ENCODE measurements at places on chromosomes 11 and 22.

DNA sequence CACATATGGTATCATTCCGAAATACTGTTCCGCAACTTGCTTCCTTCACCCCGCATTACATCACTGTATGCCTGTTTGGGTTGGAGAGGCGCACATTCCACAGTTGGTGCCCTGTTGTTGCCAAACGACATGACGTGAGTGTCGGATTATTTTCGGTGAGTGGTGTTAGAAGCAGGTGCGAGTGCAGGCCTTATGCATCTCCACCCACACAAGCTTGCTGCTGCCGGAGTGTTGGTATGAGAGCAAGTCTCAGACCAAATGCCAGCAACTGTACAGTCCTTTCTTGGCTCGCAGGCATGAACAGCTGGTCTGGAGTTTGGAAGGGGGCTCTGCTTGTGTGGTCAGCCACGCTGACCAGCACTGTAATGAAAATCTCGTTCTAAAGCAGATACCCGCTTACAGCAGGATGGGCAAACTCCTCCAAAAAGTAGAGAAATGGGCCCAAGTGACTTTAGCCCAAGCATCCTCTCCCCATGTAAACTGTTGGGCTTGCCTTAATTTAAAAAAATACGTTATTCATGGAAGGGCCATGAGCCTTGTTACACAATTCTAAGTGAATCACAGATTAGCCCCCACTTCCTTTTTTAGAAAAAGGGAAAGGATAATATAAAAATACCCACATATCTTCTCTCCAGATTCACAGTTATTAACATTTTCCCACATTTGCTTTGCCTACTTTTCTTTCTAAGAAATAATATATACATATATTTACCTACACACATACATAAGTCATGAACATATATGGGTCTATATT, 48.7 kb upstream of the OR9Q1 start:
- peak; percentile 80 for DNase-seq

GRCh38 chr11:128783513-128783912, 83.6 kb downstream of the KCNJ1 start:
- no peak for DNase-seq

DNA sequence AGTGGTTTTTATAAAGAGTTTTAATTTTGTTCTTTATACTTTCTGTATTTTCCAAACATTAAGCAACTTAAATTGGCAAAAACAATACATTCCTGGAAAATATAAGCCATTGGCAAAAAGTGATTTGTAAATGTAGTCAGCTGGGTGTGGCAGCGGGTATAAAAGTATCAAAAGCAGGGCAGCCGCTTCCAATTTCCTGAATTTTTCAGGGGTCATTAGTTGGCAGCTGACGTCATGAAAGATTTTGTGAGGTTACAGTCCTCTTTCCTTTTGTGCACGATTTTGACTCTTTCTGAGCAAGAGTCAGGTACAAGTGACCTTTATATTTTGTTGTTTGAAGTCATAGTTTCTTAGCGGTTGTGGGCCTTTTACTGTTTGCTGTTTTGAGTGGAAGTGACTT, at the start of gene OOSP3:
Gene OOSP3, plus strand, starts transcription at position 208 of the 400 bp plus-strand sequence. Its CDS starts 27 bp downstream, at position 235.
- no peak for DNase-seq

- DNase-seq: peak; percentile 46
Measured at GRCh38 chr22:44538051-44538450, 40.0 kb upstream of the RTL6 start.

DNA sequence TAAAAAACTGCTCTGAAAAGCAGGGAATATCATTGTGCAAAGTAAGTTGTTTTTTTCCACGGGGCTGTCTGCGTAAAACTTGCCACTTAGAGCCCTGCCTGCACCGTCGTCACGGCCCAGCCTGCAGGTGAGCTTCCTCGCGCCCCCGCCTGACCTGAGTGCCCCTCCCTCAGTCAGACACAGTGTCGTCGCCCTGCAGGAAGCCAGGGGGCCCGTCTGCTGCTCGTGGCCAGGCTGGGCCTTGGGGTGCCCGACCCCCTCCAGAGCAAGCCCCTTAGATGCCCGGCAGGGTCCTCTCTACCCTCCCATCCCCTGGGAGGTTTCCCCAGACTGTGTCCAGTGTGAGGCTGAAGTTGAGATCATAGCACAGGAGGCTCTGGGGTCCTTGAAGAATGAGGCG, 31.6 kb downstream of the SBF1 start:
- DNase-seq: no peak

DNA sequence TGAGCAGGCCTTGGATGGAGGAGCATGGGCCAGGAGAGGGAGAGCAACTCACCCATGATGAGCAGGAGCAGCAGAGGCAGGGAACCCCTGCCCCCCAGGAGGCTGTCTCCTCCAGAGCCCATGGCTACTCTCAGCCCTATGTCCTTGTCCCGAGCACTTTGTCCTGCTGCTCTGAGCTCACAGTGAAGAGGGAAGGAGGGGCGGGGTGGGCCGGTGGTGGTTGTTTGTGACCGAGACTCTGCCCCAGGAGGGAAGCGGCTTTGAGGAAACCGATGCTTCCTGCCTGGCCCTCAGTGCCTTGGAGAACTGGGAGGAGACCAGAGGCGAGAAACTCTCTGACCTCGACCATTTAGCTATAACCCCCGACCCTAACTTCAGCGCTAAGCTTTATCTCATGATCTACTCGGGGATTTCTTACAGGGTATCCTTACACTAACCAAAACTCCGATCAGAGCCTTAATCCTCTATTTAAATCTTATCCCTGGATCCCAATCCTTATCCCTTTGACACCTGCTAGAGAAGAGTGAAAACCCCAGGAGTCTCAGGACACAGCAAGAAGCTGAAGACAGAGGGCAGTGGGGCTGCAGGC, at the start of gene ROBO4:
Gene ROBO4, minus strand, starts transcription at position 192 of the 589 bp plus-strand sequence. Its CDS starts 70 bp downstream, at position 122.
- no peak for DNase-seq

- no peak for DNase-seq
Measured at GRCh38 chr11:128938156-128938885, 4.3 kb downstream of the TP53AIP1 start.

GRCh38 chr11:126079621-126080124, 17.0 kb upstream of the CDON start:
- DNase-seq: peak; percentile 19

GRCh38 chr11:108973402-108974162, 308.7 kb downstream of the DDX10 start:
- DNase-seq: peak; percentile 75

GRCh38 chr22:17217179-17217578, 2.1 kb downstream of the ADA2 start:
- DNase-seq: no peak

GRCh38 chr11:13080861-13081260, 71.7 kb downstream of the RASSF10 start:
- no peak for DNase-seq

GRCh38 chr11:119974467-119974866, 163.4 kb downstream of the TRIM29 start:
- no peak for DNase-seq

GRCh38 chr11:537622-538430, 499 bp downstream of the LRRC56 start:
- no peak for DNase-seq

GRCh38 chr11:115718945-115719344, 214.7 kb upstream of the CADM1 start:
- DNase-seq: no peak

GRCh38 chr11:113372309-113372708, 15.3 kb upstream of the ANKK1 start:
- no peak for DNase-seq

DNA sequence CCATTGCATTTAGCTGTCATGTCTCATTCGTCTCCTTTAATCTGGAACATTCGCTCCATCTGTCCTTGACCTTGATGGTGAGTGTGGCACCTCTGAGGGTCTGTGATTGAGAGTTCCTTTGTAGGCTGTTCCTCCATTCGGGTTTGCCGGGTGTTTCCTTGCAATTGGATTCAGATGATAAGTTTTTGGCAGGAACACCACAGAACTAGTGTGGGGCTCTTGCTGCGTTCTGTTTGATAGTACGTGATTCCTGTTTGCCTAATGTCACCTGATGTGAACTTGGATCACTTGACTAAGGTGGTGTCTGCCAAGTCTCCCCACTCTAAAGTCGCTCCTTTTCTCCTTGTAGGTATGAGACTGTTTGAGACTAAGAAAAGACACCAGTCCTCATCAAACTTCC, 109.7 kb upstream of the TMEM45B start:
- no peak for DNase-seq

- DNase-seq: no peak
Measured at GRCh38 chr11:28615542-28615941, 507.4 kb downstream of the METTL15 start.

DNA sequence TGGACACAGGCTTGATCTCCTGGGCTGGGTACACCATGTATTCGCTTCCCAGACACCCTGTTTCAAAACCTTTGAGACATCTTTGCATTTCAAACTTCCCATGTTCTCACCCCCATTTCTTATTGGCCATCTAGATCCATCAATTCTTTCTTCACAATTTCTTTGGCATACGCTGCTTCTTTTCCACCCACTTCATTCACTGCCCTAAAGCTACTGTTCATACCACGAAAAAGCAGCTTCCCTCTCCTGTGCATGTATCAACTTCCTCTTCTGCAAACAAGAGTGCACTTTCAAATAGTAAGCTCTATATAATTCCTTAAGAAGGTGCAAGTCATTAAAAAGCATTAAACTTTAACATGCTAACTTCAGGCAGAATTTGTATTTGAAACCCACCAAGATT, 21.4 kb downstream of the UVRAG start:
- no peak for DNase-seq

- DNase-seq: no peak
Measured at GRCh38 chr22:31846161-31847115, 92.6 kb downstream of the DEPDC5 start.

- DNase-seq: no peak
Measured at GRCh38 chr22:36311386-36312085, 58.6 kb downstream of the APOL1 start.

DNA sequence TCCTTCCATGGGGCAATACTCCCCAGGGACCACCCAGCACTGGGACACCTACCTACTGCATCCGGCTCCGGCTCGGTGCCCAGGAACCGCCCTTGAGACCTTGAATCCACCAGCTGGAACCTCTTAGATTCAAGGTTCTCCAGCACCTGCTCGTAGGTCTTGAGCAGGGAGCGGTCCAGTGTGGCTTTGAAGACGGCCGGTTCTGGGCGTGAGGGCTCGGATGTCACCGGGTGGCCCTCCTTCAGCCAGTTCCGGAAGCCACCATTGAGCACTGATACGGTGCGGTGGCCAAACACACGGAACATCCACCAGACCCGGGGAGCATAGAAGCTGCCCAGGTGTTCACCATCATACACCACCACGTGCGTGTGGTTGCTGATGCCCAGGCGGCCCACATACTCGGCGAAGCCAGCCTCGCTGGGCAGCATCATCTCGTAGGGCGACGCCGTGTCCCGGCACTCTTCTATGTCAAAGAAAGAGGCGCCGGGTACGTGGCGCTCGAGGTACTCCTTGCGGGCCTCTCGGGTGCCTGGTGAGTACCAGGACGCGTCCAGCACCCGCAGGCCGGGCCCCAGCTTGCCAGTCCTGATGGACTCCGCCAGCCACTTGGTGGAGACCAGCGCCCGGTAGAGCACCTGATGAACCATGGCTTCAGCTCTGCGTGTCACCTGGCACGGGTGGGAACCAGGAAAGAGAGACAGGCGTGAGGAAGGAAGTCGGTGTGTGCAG, 997 bp downstream of the TST start:
- DNase-seq: no peak

GRCh38 chr11:2844996-2845395, 40.6 kb downstream of the CDKN1C start:
- DNase-seq: no peak

DNA sequence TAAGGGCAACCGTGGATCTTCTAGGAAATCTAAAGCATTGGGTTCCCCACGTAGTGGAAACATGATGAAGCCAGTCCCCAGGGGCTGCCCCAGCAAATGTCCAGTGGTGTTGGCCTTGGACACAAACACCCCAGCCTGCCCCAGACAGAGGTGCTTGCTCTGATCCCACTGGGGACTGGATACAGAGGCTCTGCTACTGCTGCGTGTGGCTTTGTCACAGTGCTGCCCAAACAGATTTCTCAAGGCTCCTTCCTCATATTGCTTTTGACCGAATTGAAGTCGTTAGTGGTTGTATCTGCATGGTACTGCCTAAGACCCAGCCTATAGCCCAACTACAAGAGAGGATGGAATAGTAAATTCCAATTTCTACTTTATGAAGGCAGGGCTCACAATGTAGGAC, 40.1 kb upstream of the CD44 start:
- DNase-seq: no peak

DNA sequence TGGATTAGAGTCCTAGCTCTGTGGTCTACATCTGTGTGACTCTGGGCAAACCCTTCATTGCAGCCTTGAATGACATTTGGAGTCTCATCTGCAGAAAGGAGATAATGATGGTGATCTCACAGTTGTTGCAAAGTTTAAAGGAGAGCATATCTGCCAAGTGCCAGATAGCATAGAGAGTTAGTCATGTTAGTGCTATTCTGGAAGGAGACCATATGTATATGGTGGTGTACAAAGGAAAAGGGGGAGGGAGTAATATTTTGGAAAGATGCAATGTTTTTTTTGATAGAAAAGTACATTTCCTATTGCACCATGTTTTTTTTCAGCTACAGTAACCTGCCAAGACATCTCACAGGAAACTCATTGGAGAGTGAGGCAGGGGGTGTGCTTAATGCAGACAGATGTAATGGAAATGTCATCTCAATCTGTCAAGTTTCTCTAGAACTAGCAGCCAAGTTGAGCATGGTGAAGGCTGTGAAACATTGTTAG, 92.1 kb upstream of the NARS2 start:
- no peak for DNase-seq

DNA sequence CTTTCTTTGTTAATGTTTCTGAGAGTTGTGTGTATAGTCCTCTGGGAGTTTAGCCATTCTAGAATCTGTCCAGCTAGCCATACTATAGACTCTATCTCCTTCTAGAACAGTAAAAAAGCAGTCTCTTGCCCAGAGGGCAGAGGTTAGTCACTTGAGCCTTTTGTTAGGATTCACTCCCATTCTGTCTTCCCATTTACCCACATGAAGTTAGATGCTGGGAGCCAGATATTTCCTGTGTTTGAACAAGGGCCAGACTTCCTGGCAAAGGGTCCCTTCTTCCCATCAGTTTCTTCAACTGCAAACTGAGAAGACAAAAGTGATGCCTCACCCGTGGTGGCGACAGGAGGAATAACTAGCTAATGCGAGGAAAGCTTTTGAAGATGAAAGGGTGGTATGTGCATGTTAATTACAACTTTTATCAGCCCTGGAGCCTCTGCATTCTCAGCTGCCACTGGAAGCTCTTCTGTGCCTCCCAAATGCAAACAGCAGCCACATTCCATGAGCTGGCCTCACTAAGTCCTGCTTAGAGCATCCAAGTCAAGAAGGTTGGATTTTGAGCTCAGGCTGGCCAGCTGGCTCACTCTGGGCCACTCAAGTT, 12.8 kb downstream of the CD44 start:
- no peak for DNase-seq

GRCh38 chr11:76512851-76513653, 68.2 kb downstream of the EMSY start:
- no peak for DNase-seq

GRCh38 chr11:126793596-126793995, 207.0 kb downstream of the KIRREL3 start:
- DNase-seq: no peak
